CD4-positive, alpha-beta memory T cell (primary cell): ENCODE measurements at places on chromosomes 6 and 20. TPM values are rescaled to one million over a fixed set of nuclear protein-coding genes. Genes with fewer than 3 reads are reported as not detected.

- DNase-seq, result no peak
Observed at GRCh38 chr6:30759575-30760239, 15.4 kb upstream of the IER3 start.

Gene BFSP1
- total RNA-seq, result 0.87 TPM

Gene GJA10
- not detected for total RNA-seq

Gene ITCH
- 59.3 TPM for total RNA-seq

Gene FAM229B
- 1.9 TPM for total RNA-seq
